ENCODE measurements at places on chromosomes 5 and 9.

GRCh38 chr9:78262655-78263054 is 26.8 kb downstream of the CEP78 start:
- no peak for DNase-seq

DNA sequence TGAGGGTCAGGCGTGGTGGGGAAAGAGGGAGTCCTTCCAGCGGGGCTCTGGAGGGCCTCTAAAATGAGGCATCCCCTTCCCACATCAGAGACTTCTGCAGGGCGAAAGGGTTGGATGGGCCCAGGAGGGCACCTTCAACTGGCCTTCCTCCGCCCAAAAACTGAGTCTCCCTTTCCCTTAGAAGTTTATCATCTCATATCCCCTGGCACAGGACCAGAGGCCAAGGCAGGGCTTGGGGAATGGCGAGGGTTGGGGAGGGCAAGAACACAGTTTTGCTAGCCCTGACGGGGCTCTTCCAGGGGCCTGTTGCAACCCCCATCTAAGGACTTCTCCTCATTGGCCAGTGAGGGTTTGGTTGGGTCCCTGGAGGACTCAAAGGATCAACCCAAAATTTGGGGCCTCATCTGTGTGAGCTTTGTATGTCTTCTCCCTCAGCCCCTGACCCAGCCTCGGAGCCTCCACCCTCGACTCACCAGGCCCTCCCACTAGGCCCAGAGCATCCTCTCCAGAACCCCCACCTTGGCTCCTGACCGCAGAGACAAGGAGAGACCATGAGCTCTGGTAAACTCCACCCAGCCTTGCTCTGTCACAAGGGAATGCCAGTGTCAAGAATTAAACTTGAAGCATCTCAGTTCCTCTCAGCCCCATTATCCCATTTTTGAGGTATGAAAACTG is 24.1 kb downstream of the AQP7 start:
- no peak for DNase-seq

DNA sequence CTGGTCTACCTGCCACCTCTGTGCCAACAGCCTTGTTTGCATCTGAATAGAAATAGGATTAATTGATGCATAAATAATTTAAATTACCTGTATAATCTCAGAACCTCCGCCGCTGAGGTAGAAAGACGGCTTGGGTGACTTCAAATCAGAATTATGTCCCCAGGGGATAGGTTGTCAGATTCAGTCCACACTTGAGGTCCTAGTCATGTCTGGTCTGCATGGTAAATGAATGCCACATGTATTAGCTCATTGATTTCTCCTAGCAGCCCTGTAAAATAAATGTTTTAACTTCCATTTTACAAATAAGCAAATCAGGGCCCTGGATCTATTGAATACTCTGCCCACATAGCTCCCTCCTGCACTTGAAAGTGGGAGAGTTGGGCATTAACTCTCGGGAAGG is 368.0 kb upstream of the WWC1 start:
- DNase-seq = no peak

- DNase-seq = no peak
Observed at GRCh38 chr9:626596-626995, 214.9 kb upstream of the DMRT1 start.

DNA sequence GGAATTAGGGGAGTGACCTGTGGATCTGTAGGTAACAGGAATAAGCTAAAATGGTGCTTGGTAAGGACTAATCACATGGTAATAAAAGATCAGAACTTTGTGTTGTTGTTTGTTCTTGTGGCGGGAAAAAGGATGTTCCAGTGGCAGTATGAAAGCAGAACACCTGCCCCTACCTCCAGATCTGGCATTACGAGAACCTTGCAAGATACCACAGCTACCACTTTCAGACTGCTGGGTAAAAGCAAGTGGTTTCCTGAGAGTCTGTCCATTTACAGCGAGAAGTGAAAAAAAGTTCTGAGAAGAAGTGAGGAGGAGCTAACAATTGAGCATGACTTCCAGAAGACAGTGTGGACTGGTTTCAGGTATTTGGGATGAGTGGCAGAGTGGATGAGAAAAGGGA is 252.5 kb downstream of the TLE4 start:
- no peak for DNase-seq

GRCh38 chr9:134069480-134070399 is 1.9 kb upstream of the BRD3 start:
- no peak for DNase-seq

DNA sequence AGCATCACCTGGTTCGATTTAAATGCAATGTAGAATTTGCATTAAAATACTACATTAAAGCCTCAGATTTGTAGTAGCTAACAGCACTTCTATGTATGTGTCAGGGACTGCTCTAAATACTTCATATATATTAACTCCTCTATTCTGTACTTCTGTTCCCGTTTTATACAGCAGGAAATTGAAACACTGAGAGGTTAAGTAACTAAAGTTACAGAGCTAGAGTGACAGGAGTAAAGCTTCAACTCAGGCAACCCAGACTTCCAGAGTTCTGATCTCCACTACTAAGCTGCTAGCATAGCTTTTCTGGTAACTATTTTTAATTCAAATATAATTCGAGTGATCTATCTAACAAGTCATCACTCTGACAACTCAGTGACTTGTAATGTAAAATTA is 619 bp upstream of the APC start:
- no peak for DNase-seq

DNA sequence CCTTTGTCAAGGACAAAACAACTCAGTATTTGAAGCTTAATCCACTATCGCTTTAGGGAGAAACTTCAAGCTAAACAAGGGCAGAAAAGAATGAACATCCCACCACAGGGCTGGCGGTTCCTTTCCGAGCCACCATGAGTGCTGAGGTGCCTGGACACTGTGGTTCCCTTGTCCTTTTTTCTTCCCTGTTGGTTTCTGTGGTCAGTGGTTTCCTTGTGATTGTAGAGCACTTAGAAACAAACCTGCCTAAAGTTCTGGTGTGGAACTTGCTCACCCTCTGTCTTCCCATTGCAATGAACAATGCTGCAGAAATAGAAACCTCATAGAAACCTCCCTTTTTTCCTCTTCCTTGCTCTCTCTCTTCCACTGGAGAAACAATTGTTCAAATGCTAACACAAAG is 79.3 kb upstream of the TBC1D2 start:
- DNase-seq = no peak

- no peak for DNase-seq
Observed at GRCh38 chr5:141465351-141465750, 10.4 kb upstream of the PCDHGC3 start.

GRCh38 chr9:112890106-112891081 is at the start of gene SLC46A2:
Gene SLC46A2 (minus strand): TSS chr9:112890876. CDS start chr9:112890681, 195 bp downstream.
- DNase-seq = no peak

GRCh38 chr9:97943308-97943855 is 5.4 kb upstream of the HEMGN start:
- DNase-seq = no peak

DNA sequence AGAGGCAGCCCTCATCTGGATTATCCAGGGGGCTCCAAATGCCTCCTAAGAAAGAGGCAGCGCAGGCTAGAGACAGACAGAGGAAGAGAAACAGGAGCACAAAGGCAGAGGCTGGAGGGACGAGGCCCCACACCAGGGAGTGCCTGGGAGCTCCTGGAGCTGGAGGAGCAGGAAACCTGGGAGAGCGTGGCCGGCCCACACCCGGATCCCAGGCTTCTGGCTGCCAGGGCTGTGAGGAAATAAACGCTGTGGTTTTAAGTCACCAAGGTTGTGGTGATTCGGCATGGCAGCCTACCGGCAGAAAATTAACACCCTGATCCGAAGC is 165.5 kb downstream of the OLFM1 start:
- no peak for DNase-seq

GRCh38 chr5:132050136-132050535 is 10.3 kb upstream of the IL3 start:
- DNase-seq = no peak

DNA sequence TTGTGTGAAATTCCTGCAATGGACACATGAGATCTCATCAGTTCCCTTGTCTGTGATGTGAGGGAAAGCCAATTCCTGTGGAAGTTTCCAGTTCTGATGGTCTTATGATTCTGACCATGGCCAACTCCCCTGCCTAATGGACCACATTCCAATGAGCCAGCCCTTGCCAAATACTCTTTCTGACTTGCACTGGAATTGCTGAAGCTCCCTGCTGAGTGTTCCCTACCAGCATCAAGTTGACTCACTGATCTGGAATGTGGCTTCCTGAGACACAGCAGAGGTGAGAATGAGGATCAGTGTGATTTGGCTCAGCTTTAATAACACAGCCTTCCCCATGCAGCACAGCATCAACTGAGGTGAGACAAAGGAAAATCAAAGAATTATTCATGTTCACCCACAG is 427.8 kb downstream of the KDM4C start:
- no peak for DNase-seq

- DNase-seq = no peak
Observed at GRCh38 chr5:176360894-176361436, 599 bp downstream of the KIAA1191 start.

- DNase-seq = no peak
Observed at GRCh38 chr5:145925353-145925752, 11.0 kb upstream of the SH3RF2 start.

- no peak for DNase-seq
Observed at GRCh38 chr9:107809871-107810460, 320.4 kb upstream of the KLF4 start.

DNA sequence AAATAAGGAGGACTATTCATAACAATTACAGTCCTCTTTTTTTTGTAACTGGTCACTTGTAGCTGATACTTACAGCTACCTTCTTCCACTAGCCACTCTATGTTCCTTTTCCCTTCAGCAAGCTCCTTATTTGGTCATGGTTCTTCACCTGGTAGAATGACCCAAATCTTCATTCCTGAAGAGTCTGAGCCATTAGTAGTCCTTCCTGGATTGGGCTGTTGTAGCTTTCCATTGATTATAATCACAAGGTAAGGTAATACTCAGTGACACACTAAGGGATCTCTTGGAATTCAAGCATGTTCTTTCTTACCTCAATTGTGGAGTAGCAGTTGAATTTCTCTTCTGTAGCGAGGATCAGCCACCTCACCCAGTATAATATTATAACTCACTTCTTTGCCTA is 25.5 kb upstream of the ITGA2 start:
- no peak for DNase-seq

GRCh38 chr5:89280103-89281037 is 397.4 kb upstream of the MEF2C start:
- DNase-seq = no peak

DNA sequence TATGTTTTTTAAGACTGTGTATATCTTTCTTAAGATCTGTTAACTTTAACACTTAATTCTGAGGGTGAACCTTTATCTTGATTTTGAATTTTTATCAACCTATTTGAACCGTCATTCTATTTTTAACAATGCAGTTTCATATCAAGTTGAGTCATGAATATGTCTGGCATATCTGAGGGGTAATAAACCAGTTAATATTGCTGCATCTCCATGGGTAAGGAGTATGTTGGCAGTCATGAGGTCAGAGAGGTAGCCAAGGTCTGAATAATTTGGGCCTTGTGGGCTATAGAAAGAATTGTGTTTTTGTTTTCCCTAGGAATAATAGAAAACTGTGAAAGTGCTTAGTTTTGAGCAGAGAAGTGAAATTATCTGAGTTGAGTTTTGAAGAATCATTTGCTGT is 419.0 kb downstream of the PLK2 start:
- no peak for DNase-seq

GRCh38 chr9:33289496-33289895 is 820 bp upstream of the NFX1 start:
- DNase-seq = no peak

GRCh38 chr9:133884907-133885744 is 107.0 kb downstream of the VAV2 start:
- DNase-seq = no peak

Measured in NCI-H774 (cell line).